ENCODE measurements at places on chromosomes 11 and 22. TPM values are rescaled to one million over a fixed set of nuclear protein-coding genes. Genes with fewer than 3 reads are reported as not detected.

GRCh38 chr11:58844361-58845005 is at the start of gene GLYATL2:
GLYATL2 (minus strand) TSS chr11:58844704; CDS start chr11:58839612, 5,092 bp downstream.
- no peak for DNase-seq

GRCh38 chr11:78403781-78404180 is 13.8 kb downstream of the GAB2 start:
- no peak for DNase-seq

GRCh38 chr22:46113910-46114517 is 36.3 kb upstream of the PPARA start:
- DNase-seq: no peak

DNA sequence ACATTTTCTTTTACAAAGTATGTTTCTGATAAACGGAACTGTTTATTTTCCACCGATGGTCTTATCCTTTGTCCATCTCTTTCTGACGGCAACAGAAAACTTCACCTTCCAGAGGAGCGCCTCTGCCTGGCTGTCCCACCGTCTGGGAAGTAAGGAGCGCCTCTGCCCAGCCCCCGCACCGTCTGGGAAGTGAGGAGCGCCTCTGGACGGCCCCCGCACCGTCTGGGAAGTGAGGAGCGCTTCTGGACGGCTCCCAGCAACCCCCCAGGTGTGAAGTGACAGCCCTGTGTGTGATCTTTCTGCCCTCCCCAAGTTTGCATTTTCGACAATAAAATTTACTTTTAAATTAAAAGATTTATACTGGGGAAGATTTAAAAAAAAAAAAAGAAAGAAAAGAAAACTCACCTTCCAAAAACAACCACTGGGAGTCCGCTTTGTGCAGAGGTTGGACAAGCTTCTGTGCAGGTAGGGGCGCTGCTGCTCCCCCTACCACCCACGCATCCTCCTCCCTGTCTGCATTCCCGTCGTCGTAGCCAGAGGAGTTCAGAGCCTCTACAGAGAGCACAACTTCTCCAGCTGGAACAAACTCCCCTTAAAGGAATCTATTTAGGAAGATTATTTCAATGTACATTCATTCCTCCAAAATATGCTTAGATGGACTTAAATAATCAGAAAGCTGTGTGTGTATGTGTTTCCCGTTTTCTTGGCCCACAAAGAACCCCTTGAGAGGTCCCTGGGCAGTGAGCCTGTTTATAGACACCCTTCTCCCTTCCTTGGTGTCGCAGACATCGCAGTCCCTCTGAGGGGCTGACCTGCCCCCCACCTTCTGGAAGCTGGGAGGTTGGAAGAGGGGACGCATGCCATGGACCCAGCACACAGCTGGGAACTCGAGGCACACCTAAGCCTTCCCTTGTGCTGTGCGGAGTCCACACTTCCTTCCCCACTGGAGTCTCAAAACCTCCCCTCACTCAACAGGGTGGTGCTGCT is 849 bp upstream of the APOBEC3B start:
- no peak for DNase-seq

- no peak for DNase-seq
These were observed 224.0 kb upstream of the NARS2 start for GRCh38 chr11:78798663-78799062.

GRCh38 chr22:40593460-40594273 is 42.9 kb downstream of the MRTFA start:
- DNase-seq: no peak

Gene ARHGAP42
- total RNA-seq: 11.9 TPM

Gene SGSM1
- total RNA-seq: not detected

Gene HIPK3
- 34.9 TPM for total RNA-seq

DNA sequence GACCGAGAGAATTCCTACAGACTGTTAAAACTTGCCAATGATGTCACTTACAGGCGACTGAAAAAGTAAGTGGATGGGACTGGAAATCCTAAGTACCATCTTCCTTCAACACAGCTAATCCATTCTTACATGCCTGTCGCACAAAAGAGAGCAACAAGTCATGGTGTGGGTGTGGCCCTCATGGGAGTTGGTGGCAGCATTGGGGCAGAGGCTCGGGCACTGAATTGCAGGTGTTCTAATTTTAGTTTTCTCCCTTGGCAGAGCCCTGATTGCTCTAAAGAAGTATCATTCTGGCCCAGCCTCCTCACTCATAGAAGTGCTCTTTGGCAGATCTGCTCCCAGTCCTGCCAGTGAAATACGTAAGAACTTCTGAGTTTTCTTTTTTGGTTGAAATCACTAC is 4.6 kb downstream of the IGHMBP2 start:
- DNase-seq: no peak

GRCh38 chr22:45579306-45579705 is 76.6 kb downstream of the FBLN1 start:
- DNase-seq: no peak

GRCh38 chr22:19970479-19971275 is 29.1 kb upstream of the TXNRD2 start:
- no peak for DNase-seq

GRCh38 chr22:36470994-36471331 is 10.5 kb downstream of the TXN2 start:
- DNase-seq: no peak

Gene APOA1
- total RNA-seq: not detected

GRCh38 chr11:118290923-118291322 is 13.6 kb upstream of the CD3E start:
- DNase-seq: no peak

Gene DCHS1
- total RNA-seq: 89.7 TPM

Gene IGSF22
- not detected for total RNA-seq

Gene MAP6
- 1.5 TPM for total RNA-seq

Data from glomerular endothelial cell (primary cell).